ENCODE measurements at places on chromosomes 5 and 9.

- no peak for DNase-seq
Measured at GRCh38 chr5:91171322-91171721, 211.8 kb downstream of the ARRDC3 start.

GRCh38 chr5:119359737-119360413 lies 4.1 kb downstream of the TNFAIP8 start:
- DNase-seq, result no peak

- no peak for DNase-seq
Measured at GRCh38 chr5:74725331-74725730, 40.3 kb downstream of the HEXB start.

GRCh38 chr5:17212996-17213395 lies 4.4 kb upstream of the BASP1 start:
- DNase-seq, result no peak

DNA sequence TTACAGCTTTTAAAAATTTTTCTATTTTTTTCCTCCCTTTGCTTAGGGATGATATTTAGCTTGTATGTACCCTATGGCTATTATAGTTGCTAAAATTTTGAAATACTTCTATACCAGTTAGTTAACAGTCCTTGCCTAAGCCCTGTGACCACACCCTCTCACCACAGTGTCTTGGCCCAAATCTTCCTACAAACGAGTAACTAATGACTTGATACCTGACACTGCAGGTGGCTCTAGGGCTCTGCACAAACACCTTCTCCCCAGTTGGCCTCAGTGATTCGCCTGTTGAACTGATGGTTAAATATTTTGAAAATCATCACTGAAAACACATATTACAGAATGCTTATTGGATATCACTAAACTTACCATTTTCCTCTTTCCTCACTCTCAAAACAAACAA lies 449.6 kb upstream of the CHD1 start:
- DNase-seq, result no peak

- no peak for DNase-seq
Measured at GRCh38 chr9:36074870-36075532, 38.3 kb downstream of the RECK start.

- no peak for DNase-seq
Measured at GRCh38 chr5:123439709-123440108, 16.5 kb upstream of the CEP120 start.

DNA sequence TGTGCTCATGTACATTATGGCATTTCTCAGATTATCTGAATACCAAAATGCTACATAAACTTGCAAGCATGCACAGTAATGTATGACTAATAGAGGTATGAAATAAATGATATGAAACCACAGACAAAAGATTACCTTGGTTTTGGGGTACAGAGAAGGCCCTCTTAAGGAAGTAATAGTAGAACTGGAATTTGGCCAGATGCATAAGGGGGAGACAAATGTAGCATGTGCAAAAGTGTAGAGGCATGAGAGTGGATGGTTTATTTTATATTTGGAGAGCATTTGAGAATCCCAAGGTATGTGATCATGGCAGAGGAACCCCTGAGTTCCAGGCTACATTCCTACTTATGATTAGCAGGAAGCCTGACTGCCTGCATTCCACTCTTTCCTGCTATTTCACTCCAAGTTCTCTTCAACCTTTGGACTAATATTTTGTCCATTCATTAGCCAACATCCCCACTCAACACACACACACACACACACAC lies 74.2 kb downstream of the MAMDC2 start:
- no peak for DNase-seq

DNA sequence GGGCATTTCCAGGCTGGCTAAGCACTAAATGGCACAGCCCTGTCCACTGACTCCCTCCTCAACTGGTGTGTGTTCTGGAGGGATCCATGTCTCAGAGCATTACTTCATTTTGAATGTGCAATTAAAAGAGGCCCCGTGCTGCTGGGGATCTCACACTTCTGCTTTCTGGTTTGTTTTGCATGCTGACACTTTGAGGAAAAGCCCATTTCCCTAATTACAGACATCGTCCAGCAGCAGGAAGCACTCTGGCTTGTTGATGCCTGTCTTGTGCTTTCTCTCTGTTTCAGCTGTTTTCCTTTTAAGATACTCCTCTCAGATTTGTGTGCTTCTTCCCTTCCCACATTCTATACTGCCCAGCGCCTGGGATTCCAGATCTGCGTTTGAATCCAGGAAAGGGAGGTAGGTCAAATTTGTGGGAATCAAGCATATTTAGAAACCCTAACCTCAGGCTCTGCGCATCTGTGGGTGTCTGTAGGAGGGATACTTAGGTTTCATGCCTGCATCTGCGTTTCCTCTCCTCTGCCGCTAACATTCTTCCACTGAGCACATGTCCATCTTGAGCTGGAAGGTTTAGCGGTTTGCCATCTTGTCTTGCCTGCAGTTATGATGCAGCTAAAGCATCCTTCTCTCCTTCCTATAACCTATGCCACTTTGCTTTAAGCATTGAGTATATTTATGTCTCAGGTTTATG lies 25.7 kb downstream of the SYK start:
- DNase-seq, result no peak

DNA sequence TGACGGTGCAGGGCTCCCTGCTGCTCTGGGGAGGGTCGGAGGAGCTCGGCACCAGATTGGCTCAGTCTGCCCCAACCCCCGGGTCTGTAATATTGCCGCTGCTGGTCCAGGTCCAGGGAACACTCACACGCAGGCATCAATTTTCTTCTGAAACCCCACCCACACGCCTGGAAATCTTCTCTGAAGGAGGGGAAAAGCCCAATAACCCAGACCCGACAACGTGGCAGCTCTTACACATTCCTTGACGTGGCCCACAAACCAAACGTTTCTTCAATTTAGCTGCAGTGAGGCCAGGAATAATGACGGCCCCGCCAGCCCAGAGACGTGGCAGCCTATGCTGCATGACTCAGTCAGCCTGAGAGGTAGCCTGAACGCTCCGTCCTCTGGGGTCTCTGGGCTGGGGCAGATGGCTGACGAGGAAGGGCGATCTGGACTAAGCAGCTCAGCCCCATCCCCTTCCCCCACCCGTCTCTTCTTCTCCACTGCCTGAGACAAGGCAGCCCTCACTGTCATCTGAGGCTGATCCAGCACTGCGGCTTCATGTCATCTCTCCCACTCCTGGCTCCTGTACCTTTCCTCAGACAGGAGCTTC lies 9.9 kb upstream of the SPARC start:
- DNase-seq, result no peak

GRCh38 chr9:123590499-123590898 lies 234.5 kb downstream of the CRB2 start:
- DNase-seq, result no peak

DNA sequence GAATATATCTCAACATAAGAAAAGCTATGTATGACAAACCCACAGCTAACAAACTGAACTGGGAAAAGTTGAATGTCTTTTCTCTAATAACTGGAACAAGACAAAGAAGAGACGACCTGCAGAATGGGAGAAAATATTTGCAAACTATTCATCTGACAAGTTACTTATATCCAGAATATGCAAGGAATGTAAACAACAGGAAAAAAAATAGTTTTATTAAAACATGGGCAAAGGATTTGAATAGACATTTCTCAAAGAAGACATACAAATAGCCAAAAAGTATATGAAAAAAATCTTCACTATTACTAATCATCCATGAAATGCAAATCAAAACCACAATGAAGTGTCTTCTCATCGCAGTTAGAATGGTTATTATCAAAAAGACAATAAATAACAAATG lies 181.7 kb upstream of the TLX3 start:
- DNase-seq, result no peak

- no peak for DNase-seq
Measured at GRCh38 chr5:163460562-163461171, at the start of gene HMMR. HMMR (plus strand) TSS chr5:163460632; CDS start chr5:163460693, 61 bp downstream.

GRCh38 chr5:162410365-162410764 lies 342.8 kb downstream of the GABRG2 start:
- no peak for DNase-seq

- DNase-seq, result no peak
Measured at GRCh38 chr5:106397700-106398099, 1273.0 kb downstream of the EFNA5 start.

DNA sequence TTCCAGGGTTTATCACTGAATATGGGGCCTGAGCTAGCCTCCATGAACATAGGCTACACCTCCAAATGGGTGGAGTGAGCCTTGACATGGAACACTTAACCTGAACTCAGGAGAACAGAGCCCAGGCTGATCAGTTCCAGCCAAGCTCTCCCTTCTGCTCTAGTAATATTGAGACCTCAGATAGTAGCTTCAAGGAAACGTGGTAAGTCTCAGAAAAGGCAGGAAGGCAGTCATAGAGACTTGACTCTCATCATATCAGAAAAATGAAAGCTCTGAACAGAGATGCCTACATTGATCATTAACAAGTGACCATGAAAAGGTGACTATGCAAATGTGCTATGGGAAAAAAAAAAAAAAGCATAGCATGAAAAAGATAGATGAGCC lies 40.5 kb upstream of the MYO10 start:
- DNase-seq, result no peak

DNA sequence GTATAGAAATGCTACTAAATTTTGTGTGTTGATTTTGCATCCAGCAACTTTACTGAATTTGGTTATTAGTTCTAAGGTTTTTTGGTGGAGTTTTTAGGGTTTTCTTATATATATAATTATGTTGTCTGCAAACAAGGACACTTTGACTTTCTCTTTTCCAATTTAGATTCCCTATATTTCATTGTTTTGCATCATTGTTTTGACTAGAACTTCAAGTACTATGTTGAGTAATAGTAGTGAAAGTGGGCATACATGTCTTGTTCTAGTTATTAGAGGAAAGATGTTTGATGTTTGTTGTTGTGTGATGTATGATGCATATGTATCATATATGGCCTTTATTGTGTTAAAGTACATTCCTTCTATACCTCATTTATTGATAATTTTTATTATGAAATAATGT lies 362.3 kb upstream of the PRR16 start:
- DNase-seq, result no peak
